ENCODE measurements at places on chromosomes 7 and 10. TPM values are rescaled to one million over a fixed set of nuclear protein-coding genes. Genes with fewer than 3 reads are reported as not detected.

EGR2 gene
- 5.5 TPM for total RNA-seq

CPED1 gene
- total RNA-seq: 67.7 TPM

SH2D4B gene
- not detected for total RNA-seq

CPXM2 gene
- total RNA-seq: 56.1 TPM

TRIL gene
- total RNA-seq: 2.2 TPM

CALCR gene
- total RNA-seq: not detected

OR2A12 gene
- total RNA-seq: not detected

SLC25A28 gene
- total RNA-seq: 38.2 TPM

THSD7A gene
- total RNA-seq: 5.4 TPM

RPEL1 gene
- not detected for total RNA-seq

IFIT2 gene
- total RNA-seq: 7.5 TPM

ACHE gene
- total RNA-seq: 41.4 TPM

PTPRE gene
- total RNA-seq: 32.5 TPM

ITIH2 gene
- not detected for total RNA-seq

TMEM184A gene
- 36.7 TPM for total RNA-seq

MRLN gene
- not detected for total RNA-seq

MSRB2 gene
- total RNA-seq: 48.4 TPM

NDUFA5 gene
- 88.7 TPM for total RNA-seq

OR6V1 gene
- total RNA-seq: not detected

IFRD1 gene
- 31.2 TPM for total RNA-seq
